Fibroblast of the aortic adventitia (primary cell): ENCODE measurements at places on chromosomes 16 and 17. TPM values are rescaled to one million over a fixed set of nuclear protein-coding genes. Genes with fewer than 3 reads are reported as not detected.

NPIPA7 gene
- 2.5 TPM in 1 of 2 replicates, not detected in the other for total RNA-seq

PERCC1 gene
- total RNA-seq = not detected in 2 replicates

- no peak for DNase-seq
Observed at GRCh38 chr16:97822-98221, 19.8 kb downstream of the MPG start.

TPSG1 gene
- total RNA-seq = not detected in 2 replicates

GRCh38 chr16:74721716-74722115, 21.1 kb upstream of the MLKL start:
- DNase-seq = no peak

DNA sequence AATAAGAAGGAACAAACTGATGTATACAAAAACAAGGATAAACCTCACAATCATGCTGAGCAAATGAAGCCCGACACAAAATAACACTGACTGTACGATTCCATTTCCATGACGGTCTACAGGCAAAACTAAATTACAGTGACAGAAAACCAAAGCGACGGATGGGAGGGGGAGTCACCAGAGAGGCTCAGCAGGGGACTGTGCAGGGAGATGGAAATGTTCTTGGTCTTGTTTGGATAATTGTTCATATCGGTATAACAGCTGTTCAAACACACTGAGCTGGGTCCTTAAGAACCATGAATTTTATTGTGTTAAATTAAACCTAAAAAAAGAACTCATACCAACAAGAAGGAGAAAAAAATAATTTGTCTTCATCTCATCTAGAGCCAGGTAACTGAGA, 97.8 kb downstream of the NXN start:
- no peak for DNase-seq

- DNase-seq = no peak
Observed at GRCh38 chr16:23377071-23377931, 75.2 kb downstream of the SCNN1B start.

MPP2 gene
- 3.2 and 3.3 TPM in 2 replicates for total RNA-seq
